ENCODE measurements at places on chromosomes 11 and 22.

- DNase-seq, result no peak
These were observed 14.1 kb downstream of the DCPS start for GRCh38 chr11:126317756-126318573.

DNA sequence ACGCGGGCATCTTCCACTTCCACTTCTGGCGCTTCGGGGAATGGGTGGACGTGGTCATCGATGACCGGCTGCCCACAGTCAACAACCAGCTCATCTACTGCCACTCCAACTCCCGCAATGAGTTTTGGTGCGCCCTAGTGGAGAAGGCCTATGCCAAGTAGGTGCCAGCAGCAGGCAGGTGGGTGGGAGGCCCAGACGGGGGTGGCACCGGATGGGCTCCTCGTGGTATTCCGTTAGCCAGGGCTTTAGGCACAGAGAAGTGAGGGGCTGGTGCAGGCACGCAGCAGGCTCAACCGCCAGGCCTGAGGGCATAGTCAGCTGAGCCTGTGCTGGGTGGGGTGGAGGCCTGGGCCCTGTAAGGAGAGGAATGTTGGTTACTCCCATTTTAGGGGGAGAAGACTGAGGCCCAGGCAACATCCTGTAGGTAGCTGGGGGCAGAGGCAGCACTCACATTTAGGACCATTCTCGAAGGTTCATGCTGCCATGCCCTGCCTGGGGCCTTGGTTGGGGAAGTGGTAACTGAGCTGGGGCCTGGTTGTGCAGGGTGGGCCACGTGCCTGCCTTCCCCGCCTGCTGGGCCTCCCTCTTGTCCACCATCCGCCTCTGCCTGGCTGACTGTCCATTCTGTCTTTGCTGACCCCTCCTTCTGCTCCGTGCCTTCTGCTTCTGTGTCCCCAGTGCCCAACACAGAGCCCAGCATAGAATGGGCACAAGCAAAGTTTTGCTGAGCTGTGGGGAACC lies 10.2 kb downstream of the OMP start:
- no peak for DNase-seq

DNA sequence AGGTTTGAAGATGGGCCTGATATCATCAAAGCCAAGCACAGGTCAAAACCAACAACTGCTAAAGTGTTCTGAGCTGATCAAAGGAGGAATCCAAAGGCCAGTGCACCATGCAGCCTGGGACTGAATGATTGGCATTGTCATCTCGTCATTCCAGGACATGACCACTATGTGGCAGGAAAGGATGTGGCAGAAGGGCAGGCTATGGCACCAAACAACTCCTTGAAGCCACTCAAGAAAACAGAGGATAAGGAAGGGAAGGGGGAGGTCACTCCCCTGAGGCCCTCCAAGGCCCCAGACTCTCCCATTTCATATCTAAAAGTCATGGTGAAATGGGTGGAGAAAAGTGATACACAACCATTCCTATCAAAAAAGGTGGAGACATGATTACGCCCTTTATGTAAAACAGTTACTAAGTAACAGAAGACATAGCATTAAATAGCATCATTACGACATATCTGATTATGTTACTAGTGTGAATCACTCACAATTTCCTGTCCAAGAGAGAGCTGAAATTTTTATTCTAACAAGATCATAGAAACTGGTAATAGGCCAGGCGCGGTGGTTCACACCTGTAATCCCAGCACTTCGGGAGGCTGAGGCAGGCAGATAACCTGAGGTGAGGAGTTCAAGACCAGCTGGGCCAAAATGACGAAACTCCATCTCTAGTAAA lies 49.3 kb downstream of the AHNAK start:
- DNase-seq, result no peak

- peak; percentile 88 for DNase-seq
These were observed 7.3 kb upstream of the NCF4 start for GRCh38 chr22:36853407-36854099.

GRCh38 chr11:116691771-116692177 lies 81.0 kb downstream of the BUD13 start:
- peak; percentile 21 for DNase-seq

GRCh38 chr11:93613231-93613831 lies 48.2 kb upstream of the CEP295 start:
- DNase-seq, result no peak

DNA sequence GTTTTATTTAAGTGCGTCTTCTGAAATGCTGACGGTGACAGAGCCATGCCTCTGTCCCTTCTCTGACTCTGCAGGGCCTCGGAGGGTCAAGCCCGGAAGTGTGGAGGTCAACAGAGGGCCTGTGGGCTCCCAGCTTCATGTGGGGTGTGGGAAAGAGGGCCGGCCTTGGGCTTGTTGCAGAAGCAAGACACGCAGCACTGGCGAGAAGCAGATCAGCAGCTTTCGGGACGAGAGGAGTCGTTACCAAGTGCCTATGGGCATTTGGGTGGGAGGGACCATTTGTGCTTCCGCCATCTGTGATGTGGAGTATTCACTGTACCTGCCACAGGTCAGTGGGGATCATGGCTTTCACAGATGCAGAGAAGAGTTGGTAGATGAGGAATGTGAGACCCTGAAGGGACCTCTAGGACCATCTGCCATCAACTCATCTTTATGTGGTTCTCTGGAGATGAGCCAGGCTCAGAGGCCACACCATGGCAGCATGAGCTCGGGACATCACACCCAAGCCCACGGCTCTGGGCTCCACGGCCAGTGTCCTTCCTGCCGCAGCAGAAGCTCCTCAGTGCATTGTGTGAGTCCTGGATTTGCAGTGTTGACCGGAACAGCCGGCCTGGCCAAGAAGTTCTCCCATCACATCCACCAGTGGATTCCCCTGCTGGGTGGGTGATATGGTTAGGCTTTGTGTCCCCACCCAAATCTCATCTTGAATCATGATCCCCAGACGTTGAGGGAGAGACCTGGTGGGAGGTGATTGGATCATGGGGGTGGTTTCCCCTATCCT lies 590.7 kb downstream of the TBC1D22A start:
- DNase-seq, result no peak

GRCh38 chr11:27864611-27865010 lies 164.4 kb upstream of the BDNF start:
- DNase-seq, result no peak

GRCh38 chr11:115760461-115761320 lies 256.5 kb upstream of the CADM1 start:
- DNase-seq, result no peak

DNA sequence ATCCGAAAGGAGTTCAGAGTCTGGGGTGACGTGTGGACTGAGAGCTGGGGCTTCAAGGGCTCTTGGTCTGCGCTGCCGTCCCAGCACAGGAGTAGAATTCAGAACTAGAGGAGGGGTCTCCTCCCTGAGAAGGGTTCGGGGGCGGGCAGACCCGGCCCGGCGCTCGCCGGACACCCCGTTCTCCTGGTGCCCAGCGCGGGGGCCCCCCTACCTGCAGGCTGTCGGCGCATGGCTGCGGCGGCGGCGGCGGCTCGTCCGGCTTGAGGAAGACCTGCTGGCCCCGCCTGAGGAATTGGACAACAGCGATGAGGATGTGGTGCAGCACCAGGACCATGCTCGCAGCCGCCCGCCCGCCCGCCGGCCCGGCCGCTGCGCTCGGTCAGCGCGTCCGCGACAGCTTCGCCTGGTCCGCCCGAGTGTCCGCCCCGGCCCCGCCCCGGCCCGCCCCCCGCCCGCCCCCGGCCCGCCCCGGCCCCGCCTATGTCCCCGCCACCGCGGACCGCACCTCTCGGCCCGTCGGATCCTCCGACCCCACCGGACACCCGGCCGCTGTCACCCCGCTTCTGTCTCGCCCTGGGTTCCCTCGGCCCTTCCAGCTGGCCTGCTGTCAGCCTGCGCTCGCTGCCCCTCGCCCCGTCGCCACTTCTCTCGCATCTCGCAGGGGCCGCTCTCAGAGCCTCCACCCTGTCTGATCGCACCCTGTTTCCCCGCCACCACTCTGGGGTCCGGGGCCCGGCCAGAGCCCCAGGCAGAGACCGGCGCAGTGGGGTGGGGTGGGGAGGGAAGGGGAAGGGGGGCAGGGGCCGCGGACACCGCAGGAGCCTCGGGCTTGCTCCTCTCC lies 32.0 kb downstream of the PDE2A start:
- DNase-seq, result no peak

- no peak for DNase-seq
These were observed 73.8 kb upstream of the SHISAL1 start for GRCh38 chr22:44386386-44387035.

GRCh38 chr22:19807914-19808872 lies 46.5 kb downstream of the GNB1L start:
- DNase-seq, result no peak

Measured in stimulated activated CD4-positive, alpha-beta T cell treated with anti-CD3 and anti-CD28 coated beads, TNF-alpha, amount 100 ng/mL, for 1 hour (primary cell).